Hepatic stellate cell (primary cell): ENCODE measurements at places on chromosomes 1 and 21.

DNA sequence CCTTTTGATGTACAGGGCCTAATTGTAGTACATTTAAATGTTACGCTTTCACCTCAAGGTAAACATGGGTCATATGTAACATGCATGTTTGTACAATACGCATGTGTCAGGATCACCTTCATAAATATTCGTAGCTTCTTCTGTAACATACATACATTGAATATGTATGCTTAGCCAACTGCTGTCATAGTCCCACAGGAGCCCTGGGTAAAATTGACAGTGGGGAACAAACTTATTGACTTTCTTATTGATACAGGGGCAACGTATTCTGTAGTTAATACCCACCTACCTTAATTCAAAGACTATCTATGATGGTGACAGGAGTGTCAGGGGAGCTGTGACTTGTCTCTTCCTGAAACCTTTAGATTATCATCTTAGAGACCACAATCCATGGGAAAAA, 3.7 kb upstream of the REN start:
- DNase-seq = no peak

DNA sequence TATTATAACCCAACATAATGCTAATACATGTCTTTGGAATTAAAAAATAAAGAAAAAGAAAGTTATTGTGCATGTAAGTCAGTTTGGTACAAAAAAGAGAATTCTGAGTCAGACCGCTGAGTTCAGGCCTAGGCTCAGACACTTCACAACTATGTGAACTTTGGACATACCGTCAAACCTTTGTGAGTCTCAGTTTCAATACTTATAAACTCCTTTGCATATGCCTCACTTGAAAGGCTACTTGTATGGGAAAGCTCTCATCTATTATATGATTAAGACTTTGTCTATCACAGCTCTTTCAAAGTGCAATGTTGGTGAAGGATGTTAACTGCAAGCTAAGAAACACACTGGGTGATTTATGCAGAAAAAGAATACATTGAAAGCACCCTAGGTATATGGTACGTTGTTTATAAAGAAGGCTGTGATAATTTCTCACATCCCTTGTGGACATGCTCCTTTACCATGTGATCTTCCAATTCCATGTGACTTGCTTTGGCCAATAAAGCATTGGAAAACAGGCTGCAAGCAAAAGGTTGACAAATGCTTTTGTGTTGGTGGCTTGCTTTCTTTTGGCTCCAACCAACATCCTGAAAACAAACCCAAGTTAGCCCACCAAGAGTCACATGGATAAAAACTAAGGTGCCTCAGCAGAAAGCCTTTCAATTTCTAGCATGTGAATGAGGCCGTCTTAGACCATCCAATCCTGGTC, 49.6 kb downstream of the INTS7 start:
- no peak for DNase-seq

GRCh38 chr1:152776361-152776760, 1.4 kb downstream of the LCE1F start:
- DNase-seq = no peak

DNA sequence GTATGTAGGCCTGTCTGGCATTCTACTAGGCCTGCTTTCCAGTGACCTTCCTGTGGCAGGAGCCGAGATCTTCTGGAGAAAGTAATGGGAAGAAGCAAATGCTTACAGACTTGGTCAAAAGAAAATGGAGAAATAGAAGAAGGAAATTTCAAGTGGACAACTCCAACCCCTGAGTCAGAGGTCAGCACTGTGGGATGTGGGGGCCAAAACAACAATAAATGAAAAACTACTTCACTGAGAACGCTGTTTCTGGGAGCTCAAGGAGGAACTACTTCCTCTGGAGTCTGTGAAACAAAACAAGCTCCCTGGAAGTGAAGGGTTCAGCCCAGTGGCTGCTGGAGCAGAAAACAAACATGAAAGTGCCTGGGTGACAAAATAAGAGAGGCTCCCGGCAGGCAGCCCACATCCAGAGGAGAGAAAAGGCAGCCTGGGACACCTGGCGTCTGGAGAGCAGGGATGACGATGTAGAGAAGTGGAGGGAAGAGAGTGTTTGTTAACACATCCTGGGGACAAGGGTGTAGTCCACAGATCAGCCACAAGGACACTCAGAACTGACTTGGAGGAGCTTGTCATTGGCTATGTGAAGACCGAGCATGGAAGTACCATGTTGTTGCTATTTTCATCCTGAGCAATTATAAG, 355.2 kb downstream of the SMYD3 start:
- DNase-seq = no peak

DNA sequence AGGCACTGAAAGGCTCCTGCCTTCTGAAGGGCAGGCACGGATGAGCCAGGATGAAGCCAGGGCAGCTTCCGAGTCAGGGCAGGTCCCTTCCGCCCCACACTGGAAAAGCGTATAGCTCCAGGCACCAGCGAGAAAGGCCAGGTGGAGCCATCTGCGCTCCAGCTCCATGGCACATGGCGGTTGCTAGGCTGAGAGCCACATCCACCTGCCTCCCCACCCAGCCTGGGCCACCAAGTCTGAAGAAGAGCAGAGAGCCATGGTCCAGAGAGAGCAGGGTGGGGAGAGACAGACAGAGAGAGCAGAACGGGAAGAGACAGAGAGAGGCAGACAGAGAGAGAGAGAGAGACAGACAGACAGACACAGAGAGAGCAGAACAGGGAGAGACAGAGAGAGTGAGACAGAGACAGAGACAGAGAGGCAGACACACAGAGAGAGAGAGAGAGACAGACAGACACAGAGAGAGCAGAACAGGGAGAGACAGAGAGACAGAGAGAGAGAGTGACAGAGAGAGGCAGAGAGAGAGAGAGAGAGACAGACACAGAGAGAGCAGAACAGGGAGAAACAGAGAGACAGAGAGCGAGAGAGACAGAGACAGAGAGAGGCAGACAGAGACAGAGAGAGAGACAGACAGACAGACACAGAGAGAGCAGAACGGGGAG, 5.2 kb downstream of the FNDC10 start:
- no peak for DNase-seq

DNA sequence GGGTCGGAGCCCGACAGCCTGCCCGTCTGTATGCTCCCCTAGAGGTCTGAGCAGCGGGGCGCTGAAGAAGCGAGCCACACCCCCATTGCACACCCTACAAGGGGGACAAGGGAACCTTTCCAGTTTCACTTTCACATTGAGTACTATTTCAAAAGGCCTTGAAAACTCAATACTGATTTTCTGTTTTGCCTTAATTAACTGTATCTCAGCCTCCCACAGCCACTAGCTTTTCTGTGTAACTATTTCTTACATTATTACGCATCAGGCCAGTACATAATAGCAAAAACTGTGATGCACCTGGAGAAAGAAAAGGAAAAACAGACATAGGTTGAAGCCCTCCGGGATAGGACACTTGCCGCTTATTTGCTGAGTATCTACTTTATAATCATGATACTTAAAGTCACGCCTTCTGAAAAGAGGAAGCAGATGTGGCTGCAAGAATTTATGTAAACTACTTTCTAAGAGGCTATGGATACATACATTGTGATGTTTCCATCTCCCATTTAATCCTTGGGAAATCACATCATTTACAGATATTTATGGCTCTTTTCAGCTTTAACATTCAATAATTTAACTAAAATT, 1719.5 kb downstream of the MRPL39 start:
- no peak for DNase-seq

GRCh38 chr1:165367375-165367993, 11.0 kb upstream of the LMX1A start:
- DNase-seq = peak; percentile 56

GRCh38 chr1:15757575-15758342, 836 bp upstream of the FBLIM1 start:
- peak; percentile 82 for DNase-seq

- DNase-seq = no peak
Measured at GRCh38 chr21:43728154-43728466, 9.2 kb downstream of the PDXK start.

- peak; percentile 11 for DNase-seq
Measured at GRCh38 chr1:59879574-59879973, 47.0 kb downstream of the CYP2J2 start.
